CD4-positive, CD25-positive, alpha-beta regulatory T cell (primary cell): ENCODE measurements at places on chromosomes 11 and 22. TPM values are rescaled to one million over a fixed set of nuclear protein-coding genes. Genes with fewer than 3 reads are reported as not detected.

- peak overlapping the region; percentile 10 for H3K27ac ChIP-seq
- no peaks in the 10 kb centered on the region for H3K27me3 ChIP-seq
- no peaks in the 10 kb centered on the region for H3K36me3 ChIP-seq
- H3K4me1 ChIP-seq, result peaks cover 16% of the 10 kb centered on the region
Measured at GRCh38 chr11:65492637-65493366, 6.0 kb upstream of the MALAT1 start.

GRCh38 chr11:81222491-81222890, 1511.2 kb downstream of the FAM181B start:
- no peaks in the 10 kb centered on the region for H3K36me3 ChIP-seq
- H3K4me1 ChIP-seq, result no peaks in the 10 kb centered on the region
- H3K27me3 ChIP-seq, result no peaks in the 10 kb centered on the region
- no peak for DNase-seq
- H3K4me3 ChIP-seq, result no peak overlapping the region

DNA sequence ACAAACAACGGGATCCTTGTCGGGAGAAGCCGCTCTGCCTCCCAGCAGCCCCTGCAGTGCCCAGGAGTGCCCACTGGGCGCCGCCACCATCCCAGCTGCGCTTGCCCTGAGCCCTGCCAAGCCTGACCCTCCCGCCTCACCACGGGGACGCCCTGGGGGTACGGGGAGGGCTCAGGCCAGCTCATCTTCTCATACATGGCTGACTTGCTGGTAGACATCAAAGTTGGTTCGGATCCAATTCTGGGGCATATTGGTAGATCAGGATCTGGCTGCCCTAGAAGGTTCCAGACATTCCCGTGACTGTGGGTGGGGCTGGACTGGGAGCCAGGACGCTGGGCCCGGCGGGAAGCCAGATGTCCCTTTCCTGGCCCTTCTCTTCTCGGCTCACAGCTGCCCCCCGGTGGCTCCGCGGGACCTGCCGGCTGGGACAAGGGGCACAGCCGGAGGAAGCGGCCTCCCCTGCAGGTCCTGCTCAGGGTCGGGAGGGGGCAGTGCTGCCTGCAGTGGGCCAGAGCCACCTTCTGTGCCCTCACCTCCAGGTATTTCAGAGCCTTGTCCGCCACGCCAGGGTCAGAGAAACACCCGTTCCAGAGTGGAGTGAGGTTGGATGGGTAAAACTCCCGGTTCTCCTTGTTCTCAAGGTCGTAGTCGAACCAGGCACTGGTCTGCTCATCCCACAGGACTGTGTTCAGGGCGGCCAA, 10.6 kb upstream of the TREH start:
- peak overlapping the region; percentile 33 for H3K27ac ChIP-seq
- peaks cover 52% of the 10 kb centered on the region for H3K4me1 ChIP-seq
- peak; percentile 87 for DNase-seq
- no peaks in the 10 kb centered on the region for H3K36me3 ChIP-seq
- no peaks in the 10 kb centered on the region for H3K27me3 ChIP-seq

DNA sequence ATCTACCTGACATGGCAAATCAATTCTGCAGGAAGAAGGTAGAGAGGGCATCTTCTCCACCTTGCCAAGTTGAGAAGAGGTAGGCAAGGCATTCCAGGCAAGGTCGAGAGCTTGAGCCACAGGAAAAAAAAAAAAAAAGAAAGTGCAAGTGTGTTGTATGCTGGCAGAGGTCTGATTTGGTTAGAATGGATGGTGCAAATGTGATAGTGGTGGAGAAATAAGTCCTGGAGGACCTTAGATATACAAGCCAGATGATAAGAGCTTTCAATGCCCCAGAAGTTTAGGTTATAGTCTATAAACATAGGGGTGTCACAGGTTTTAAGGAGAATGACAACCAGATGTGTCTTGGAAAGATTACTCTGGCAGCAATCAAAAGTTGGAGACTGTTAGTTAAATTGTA, 1.4 kb downstream of the FBXO3 start:
- peaks cover 27% of the 10 kb centered on the region for H3K36me3 ChIP-seq
- peak overlapping the region; percentile 96 for H3K4me3 ChIP-seq
- peak overlapping the region; percentile 77 for H3K27ac ChIP-seq
- peaks cover 35% of the 10 kb centered on the region for H3K4me1 ChIP-seq

The LRRC10B gene
- total RNA-seq, result not detected

The DKK3 gene
- total RNA-seq, result not detected

The SHISA8 gene
- 0.27 TPM for total RNA-seq

The TMEM9B gene
- 38.7 TPM for total RNA-seq
